ENCODE measurements at places on chromosomes 13 and 19. TPM values are rescaled to one million over a fixed set of nuclear protein-coding genes. Genes with fewer than 3 reads are reported as not detected.

Gene ZNF101
- 5.2 TPM for total RNA-seq

Gene MBD3L2
- total RNA-seq, result not detected

Gene FARSA
- total RNA-seq, result 47.8 TPM

Gene SPRED3
- 1.5 TPM for total RNA-seq

Gene OR7C1
- total RNA-seq, result 0.05 TPM

Gene FBXO27
- total RNA-seq, result 15.5 TPM

Gene PRR20A
- total RNA-seq, result not detected

Gene CLIP3
- 4.9 TPM for total RNA-seq

Gene ERICH4
- not detected for total RNA-seq
